ENCODE measurements at places on chromosomes 11 and 22.

DNA sequence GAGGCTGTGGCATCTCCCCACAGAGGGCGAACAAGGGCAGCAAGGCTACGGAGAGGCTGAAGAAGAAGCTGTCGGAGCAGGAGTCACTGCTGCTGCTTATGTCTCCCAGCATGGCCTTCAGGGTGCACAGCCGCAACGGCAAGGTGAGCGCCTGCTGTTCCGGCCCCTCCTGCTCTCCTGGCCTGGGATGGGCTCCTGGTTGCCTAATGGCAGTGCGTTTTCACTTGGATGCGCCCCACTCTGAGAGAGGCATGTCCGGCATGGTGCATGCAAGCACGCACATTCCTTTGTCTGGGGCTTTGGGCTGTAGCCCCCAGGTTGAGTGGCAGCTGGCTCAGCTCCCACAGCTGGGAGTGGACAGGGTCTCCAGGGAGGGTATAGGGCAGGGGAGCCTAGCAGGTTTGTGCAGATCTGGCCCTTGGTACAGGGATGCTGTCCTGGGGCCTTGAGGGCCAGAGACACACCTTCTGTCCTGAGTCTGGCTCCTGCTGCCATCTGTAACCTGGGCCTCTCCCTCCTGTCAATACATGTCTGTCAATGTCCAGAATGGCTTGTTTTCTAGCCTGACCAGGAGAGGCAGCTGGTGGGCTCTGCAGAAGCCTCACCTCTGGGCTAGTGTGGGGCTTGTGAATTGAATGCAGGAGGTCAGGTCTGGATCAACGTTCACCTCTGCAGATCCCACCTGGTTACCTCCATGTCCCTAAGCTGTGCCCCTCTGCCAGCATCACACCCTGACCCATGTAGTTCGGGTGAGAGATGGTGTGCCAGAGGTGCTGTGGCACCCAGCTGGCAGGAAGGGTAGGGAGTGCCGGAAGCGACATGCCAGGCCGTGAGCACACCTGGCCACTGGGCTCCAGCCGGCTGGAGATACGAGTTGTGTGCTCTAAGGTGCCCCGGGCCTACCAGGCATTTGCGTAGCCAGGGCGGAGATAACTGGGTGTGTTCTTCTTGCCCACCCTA lies 107.1 kb downstream of the BCR start:
- no peak for DNase-seq

GRCh38 chr11:68839911-68840641 lies 1.6 kb downstream of the CPT1A start:
- no peak for DNase-seq

DNA sequence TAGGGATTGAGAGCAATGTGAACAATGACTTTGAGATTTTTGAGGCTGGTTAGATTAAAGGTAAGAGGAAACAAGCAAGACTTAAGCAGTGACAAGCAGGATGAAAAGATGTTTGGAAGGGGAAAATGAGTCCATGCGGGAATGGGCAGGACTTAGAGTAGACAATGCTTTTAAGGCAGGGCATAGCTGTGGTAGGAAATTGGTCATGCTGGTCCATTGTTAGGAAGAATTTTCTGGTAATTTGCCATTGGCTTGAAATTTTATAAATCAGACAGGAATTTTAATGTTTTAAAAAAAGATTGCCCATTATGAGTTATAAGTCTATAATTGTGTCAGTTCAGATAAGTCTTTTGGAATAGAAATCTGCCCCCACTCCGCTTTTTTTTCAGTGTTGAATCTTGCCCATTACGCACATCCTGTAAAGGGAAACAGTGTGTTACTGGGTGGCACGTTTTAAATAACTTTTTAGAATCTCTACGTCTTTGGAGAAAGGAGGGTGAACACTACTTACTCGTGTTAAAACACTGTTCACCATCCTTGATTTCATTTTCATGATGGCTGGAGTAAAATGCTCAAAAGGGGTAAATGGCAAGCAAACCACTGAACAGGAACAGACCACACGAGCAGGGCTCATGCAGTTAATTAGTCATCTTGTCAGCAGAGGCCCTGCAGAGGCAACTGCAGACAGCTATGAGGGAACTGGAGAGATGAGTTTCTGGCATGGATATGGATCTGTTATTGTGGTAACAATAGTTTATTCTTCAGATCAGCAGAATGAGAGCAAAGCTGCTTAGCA lies 25.0 kb downstream of the SWAP70 start:
- DNase-seq: no peak

DNA sequence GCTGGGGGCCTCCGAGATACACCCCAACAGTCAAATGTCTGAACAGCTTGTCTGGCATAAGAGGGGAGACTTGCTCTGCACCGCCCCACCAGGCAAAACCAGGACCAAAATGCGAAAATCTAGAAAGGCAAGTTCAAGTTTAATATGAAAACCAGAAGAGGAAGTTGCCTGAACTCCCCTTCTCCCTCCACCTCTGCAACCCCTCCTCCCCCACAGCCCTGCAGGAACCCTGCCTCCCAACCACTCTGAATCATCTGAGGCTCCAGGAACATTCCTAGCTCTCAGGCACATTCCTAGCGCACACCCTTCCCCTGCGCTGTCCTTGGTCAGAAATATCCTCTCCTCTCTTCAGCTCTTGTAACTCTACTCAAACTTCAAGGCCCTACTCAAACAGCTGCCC lies 36.7 kb downstream of the ISX start:
- DNase-seq: no peak

DNA sequence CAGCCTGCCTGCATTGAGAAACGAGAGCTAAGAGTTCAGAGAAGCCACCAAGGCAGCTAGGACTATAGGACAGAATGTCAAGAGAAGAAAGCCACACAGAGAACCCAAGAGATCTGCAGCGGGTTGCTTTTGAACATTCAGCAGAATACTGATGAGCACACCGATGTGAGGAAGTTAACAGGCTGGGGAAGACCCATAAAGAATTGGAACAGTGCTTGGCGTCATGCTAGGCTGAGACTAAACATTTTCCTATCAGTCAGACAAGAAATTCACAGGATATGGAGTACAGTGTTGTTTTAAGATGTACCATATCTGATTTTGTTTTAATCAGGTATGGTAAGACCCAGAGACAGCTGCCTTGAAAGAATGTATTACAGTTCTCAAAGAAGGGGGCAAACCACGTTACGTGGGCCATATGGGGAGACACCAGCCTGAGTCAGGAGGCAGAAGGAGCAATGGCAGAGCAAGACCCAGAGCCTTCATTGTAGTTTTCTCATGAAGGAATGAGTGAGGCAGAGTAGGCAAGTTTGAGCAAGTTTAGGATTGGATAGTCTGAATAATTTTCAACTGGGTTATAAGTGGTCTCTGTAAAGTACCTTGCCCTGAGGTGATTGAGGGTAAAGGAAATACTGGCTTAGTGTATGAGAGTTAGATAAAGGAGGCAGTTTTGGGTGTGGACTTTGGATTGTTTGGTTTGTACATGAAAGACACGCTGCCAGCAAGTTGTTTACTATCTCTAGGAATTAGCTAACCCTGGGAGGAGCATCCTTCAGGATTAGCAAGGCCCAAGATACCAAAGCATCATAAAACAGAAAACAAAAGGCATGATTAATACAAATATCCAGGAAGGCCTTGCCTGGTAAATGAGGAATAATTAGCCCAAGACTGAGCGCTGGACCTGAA lies 14.3 kb downstream of the LRRC75B start:
- no peak for DNase-seq

GRCh38 chr11:44094260-44094868 lies 1.1 kb upstream of the EXT2 start:
- DNase-seq: peak; percentile 68

DNA sequence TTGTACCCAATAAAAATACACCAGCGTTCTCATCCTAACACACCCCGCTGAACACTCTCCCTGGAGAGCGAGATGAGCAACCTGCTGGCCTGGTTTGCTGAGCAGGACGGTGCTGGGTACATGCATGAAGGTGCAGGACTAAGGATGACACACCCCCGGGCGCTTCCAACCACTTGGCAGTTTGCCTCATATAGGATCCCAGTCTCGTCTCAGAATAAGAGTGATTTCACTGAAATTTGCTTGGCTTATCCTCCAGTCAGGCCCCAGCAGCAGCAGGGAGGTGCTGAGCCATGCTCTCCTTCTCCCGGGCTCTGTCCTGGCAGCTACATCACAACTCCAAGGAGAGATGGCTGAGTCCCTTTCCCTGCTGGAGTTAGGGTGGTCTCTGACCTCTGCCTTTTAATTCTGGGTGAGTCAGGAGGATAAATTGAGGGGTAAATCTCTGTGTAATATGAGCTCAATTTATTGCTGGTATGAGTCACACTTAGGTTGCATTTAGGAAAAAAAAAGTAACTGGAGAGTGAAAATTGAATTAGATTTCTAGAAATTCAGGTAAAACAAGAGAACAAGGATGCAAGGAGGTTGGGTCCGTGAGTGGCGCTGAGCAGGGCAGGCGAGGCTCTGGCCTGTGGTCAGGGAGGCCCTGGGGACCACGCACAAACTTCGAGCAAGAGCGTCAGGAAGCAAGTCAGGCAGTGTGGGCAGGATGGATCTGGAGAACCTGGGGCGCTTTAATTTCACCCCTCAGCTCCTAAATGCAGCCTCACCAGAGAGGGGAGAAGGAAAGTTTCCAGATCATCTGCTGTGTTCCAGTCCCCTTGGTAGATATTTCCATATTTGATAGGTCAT lies 974.0 kb downstream of the TBC1D22A start:
- DNase-seq: no peak

DNA sequence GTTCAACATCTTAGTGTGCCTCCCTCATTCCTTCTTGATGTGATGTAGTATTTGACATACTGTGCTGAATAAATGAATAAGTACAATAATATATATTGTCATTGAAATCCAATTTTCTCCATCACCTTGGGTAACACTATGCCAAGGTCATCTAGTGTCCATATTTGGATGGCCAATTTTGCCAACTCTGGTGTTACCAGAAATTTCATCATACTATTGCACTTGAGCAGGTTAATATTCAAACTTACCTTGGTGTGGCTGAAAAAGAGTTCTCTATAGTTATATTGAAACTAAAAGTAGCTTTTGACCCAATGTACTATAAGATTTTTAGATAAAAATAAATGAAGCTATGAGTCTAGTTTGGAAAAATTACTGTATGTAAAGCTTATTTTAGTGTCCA lies 98.2 kb upstream of the SLC6A5 start:
- DNase-seq: no peak
